ENCODE measurements at places on chromosomes 13 and 19.

DNA sequence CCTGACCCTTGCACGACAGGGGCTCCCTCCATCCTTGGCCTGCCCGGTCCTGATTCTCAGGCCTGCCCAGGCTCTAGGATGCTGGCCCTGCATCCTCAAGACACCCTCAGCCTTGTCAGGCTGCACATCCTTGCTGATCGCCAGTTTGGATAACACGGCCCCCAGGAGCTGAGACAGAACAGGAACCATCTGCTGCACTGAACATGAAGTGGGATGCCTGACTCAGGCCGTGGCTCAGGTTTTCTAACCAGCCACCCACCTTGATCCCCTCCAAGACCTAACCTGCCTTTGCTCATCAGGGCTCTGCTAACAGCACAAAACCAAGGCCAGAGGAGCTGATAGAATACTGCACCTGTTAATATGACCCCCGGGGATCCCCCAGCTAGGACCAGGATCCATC is 56.0 kb downstream of the EPS15L1 start:
- no peak for DNase-seq

GRCh38 chr19:33071887-33072286 is 7.2 kb upstream of the RHPN2 start:
- no peak for DNase-seq

GRCh38 chr19:31567776-31568175 is 218.5 kb upstream of the TSHZ3 start:
- DNase-seq, result no peak

GRCh38 chr19:11639602-11640471 is 42.6 kb downstream of the ZNF627 start:
- DNase-seq, result peak; percentile 98

- no peak for DNase-seq
These were observed 39.3 kb downstream of the RFXAP start for GRCh38 chr13:36858290-36858689.

GRCh38 chr19:38617764-38618589 is at the start of gene MAP4K1:
TSS of gene MAP4K1 (minus strand) at chr19:38617953. CDS start at chr19:38617895, 58 bp downstream.
- DNase-seq, result no peak

- DNase-seq, result no peak
These were observed 7.8 kb upstream of the SIGLECL1 start for GRCh38 chr19:51242881-51243630.

GRCh38 chr13:21871382-21871781 is 200.5 kb downstream of the FGF9 start:
- DNase-seq, result no peak

DNA sequence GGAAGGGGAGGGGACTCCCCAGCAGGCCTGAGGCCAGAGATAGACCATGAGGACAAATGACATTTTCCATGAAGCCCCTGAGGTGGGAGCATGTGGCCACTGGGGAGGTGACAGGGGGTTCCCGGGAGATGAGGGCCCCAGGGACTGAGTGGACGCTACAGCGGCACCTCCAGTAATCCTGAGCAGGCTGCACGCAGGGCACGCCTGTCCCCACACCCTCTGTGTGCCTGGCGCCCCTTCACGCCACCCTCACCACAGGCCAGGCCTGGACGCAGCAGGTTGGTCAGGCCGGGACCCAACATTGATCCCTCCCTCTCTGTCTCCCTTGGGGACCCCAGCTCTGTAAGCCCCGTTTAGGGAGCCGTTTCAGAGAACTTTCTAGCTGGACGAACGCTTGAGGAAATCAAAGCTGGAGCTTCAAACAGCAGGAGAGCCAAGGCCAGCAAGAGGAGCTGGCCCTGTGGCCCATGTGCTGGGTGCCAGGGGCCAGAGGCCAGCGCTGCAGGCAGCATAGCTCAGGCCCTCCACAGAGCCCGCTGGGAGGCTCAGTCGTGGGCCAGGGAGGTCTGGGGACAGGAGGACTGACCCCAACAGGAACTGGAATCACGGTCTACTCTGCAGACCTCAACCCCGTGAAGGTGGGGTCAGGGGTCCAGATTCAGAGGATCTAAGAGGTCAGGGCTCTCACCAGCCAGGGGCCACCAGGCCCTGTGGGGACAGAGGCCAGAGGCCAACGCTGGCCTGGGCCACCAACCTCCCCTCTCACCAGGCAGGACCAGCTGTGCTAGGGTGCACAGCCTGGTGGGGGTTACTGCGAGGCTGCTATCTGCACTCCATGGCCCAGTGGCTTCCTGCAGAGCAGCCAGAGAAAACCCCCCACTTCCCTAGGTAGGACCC is 14.6 kb downstream of the LSM4 start:
- DNase-seq, result no peak

DNA sequence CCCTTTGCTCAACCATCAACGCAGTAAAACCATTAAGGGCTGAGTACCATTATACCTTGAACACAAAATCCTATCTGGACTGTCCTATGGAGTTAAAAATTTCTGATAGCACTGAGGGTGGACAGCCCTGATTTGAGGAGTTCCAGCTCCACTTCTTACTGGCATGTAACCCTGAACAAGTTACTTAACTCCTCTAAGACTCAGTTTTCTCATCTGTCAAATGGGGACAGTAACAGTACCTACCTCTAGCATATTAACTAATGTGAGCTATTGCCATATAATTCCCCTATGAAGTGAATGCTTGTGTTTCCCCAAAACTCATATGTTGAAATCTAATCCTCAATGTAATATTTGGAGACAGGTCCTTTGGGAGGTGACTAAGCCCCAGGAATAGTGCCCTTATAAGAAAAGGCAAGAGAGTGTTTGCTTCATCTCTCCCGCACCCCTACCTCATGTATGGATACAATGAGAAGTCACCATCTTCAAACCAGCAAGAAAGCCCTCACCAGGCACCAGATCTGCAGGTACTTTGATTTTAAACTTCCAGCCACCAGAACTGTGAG is 61.9 kb upstream of the DOCK9 start:
- no peak for DNase-seq

GRCh38 chr19:13097463-13098258 is 5.0 kb downstream of the LYL1 start:
- DNase-seq, result no peak
